ENCODE measurements at places on chromosomes 7 and 10. TPM values are rescaled to one million over a fixed set of nuclear protein-coding genes. Genes with fewer than 3 reads are reported as not detected.

PTPN12 gene
- total RNA-seq, result 105 TPM

OGDHL gene
- total RNA-seq, result 0.22 TPM

CYP2C19 gene
- not detected for total RNA-seq

CARD11 gene
- total RNA-seq, result not detected

TAC1 gene
- not detected for total RNA-seq

KNDC1 gene
- 2.4 TPM for total RNA-seq

CTTNBP2 gene
- 0.17 TPM for total RNA-seq

C10orf90 gene
- not detected for total RNA-seq

RBM17 gene
- 128 TPM for total RNA-seq

TMEM229A gene
- total RNA-seq, result not detected

KCNMA1 gene
- total RNA-seq, result 16.4 TPM

CDC123 gene
- 114 TPM for total RNA-seq

DNA sequence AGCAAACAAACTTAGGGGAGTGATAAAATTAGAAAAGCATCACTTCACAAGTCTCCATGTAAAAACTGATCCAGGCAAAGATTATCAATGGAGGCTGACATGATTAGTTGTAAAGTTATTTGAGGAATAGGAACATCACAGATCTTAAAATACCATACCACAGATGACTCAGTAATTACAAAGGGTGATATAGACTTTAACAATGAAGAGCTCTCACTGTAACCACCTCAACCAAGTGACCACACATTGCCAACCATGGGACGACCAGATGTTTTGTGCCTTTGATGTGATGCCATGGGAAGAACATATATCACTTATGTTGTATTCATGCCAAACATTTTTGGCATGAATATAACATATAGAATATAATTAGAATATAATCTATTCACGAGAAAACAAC is 11.7 kb downstream of the AASS start:
- peaks cover 21% of the 10 kb centered on the region for H3K4me1 ChIP-seq
- H3K27ac ChIP-seq, result no peak overlapping the region
- no peak for DNase-seq
- no peaks in the 10 kb centered on the region for H3K27me3 ChIP-seq
- peaks cover 15% of the 10 kb centered on the region for H3K36me3 ChIP-seq

- no peaks in the 10 kb centered on the region for H3K27me3 ChIP-seq
- H3K4me1 ChIP-seq, result no peaks in the 10 kb centered on the region
- no peak overlapping the region for H3K4me3 ChIP-seq
Observed at GRCh38 chr10:37839243-37839642, 18.2 kb downstream of the ZNF248 start.

DNA sequence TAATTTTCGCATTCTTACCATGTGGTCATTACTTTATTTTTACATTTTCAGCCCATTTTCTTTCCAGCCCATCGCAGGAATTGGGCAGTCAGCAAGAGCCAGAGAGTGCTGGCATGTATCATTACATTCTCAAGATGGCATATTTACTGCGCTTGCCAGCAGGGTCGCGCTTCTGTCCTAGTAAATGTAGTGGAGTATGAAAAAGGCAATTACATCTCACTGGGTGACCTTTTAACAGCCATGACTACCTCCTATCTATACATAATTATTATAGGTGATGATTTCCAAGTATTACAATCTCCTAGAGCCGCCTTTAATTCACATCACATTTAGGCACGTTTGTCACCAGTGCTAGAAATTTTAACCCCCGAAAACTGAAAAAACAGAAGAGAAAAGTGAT is 433.7 kb upstream of the MGMT start:
- no peak overlapping the region for H3K4me3 ChIP-seq
- H3K4me1 ChIP-seq, result peaks cover 6% of the 10 kb centered on the region
- no peak for DNase-seq
- H3K27me3 ChIP-seq, result peaks cover 32% of the 10 kb centered on the region

DNA sequence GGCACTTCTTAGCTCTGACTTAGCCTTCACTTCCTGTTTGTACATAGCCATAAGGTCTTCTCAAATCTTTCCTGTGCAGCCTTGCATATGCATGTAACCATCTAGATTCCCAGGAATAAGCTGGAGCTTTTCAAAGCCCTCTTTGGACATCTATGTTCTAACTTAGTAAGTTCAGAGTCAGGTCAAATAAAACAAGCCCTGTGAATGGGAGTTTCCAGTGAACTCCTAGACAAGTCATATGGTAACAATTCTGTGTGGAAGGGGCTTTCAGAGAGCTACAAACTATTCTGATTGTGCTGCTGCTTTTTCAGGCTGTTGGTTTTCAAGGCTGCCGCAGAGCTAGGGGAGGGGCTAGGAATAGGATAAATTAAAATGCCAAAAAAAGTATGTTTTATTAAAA is 208.4 kb upstream of the AKR1E2 start:
- H3K4me3 ChIP-seq, result no peak overlapping the region
- no peak overlapping the region for H3K27ac ChIP-seq
- H3K36me3 ChIP-seq, result no peaks in the 10 kb centered on the region
- H3K4me1 ChIP-seq, result no peaks in the 10 kb centered on the region

- H3K4me1 ChIP-seq, result peaks cover 34% of the 10 kb centered on the region
- H3K27me3 ChIP-seq, result no peaks in the 10 kb centered on the region
- H3K36me3 ChIP-seq, result peaks cover 9% of the 10 kb centered on the region
- H3K4me3 ChIP-seq, result no peak overlapping the region
- DNase-seq, result no peak
Observed at GRCh38 chr7:150403376-150404171, 24.4 kb downstream of the ZNF775 start.

DNA sequence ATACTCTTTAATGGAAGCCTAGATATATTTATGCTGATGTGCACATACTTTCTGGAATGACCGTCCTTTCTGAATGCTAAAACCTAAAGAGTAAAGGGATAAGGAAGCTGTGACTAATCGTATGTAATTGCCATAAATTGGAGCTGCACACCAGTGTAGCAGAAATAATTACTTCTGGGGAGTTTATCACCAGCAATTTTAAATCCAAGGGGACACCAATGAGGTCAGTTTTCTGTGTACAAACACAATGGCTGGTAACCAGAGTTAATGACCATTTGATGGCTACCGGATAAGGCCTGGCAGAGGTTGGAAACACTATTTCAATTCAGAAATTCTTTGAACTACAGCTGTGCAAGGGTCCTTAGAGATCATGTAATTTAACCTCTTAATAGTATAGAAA is 670.1 kb downstream of the REEP3 start:
- no peaks in the 10 kb centered on the region for H3K4me1 ChIP-seq
- H3K27ac ChIP-seq, result no peak overlapping the region
- H3K36me3 ChIP-seq, result no peaks in the 10 kb centered on the region
- H3K4me3 ChIP-seq, result no peak overlapping the region
- DNase-seq, result no peak

DNA sequence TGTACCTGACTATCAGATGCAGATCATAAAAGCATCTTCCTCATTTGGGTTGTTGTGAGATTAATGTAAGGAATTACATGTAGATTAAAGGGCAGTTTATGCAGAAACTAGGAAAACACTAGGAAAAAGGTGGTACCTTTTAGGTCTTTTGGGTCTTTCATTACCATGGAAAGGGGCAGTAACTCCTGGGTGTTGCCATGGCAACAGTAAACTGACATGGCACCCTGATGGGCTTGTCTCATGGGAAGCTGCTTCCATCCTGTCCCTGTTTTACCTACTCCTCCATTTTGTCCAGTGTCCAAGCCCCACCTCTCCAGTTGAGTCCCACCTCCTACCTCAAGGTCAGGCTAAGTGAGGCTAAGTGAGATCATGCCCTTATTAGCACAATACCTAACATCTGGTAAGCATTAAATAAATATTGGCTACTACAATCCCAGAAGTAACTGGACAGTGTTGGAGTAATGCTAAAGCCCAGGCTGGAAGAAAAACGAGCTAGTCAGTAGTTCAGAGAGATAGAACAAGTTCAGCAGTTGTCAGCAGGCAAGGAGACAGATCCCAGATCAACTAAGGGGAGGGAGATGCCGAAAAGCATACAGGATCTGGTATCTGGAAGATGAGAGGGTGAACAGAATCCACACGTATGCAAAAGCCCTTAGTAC is 240.0 kb upstream of the AUTS2 start:
- no peak overlapping the region for H3K4me3 ChIP-seq
- no peak overlapping the region for H3K27ac ChIP-seq
- no peak for DNase-seq
- no peaks in the 10 kb centered on the region for H3K36me3 ChIP-seq
- H3K27me3 ChIP-seq, result no peaks in the 10 kb centered on the region

GRCh38 chr10:35516102-35516670 is 89.0 kb upstream of the GJD4 start:
- H3K4me3 ChIP-seq, result no peak overlapping the region
- peaks cover 4% of the 10 kb centered on the region for H3K36me3 ChIP-seq
- H3K4me1 ChIP-seq, result peaks cover 5% of the 10 kb centered on the region
- no peak for DNase-seq
- no peak overlapping the region for H3K27ac ChIP-seq

- no peaks in the 10 kb centered on the region for H3K36me3 ChIP-seq
- peak; percentile 84 for DNase-seq
- peak overlapping the region; percentile 91 for H3K27ac ChIP-seq
- H3K4me3 ChIP-seq, result peak overlapping the region; percentile 97
- no peaks in the 10 kb centered on the region for H3K27me3 ChIP-seq
Observed at GRCh38 chr10:88880282-88881076, 434 bp downstream of the STAMBPL1 start.

- H3K4me1 ChIP-seq, result peaks cover 34% of the 10 kb centered on the region
- H3K36me3 ChIP-seq, result peaks cover 33% of the 10 kb centered on the region
- DNase-seq, result peak; percentile 92
- peak overlapping the region; percentile 63 for H3K4me3 ChIP-seq
Observed at GRCh38 chr7:157347217-157347904, 10.6 kb downstream of the DNAJB6 start.
